ENCODE measurements at places on chromosomes 3 and 15.

- DNase-seq: no peak
Measured at GRCh38 chr3:31392568-31392967, 140.2 kb upstream of the STT3B start.

DNA sequence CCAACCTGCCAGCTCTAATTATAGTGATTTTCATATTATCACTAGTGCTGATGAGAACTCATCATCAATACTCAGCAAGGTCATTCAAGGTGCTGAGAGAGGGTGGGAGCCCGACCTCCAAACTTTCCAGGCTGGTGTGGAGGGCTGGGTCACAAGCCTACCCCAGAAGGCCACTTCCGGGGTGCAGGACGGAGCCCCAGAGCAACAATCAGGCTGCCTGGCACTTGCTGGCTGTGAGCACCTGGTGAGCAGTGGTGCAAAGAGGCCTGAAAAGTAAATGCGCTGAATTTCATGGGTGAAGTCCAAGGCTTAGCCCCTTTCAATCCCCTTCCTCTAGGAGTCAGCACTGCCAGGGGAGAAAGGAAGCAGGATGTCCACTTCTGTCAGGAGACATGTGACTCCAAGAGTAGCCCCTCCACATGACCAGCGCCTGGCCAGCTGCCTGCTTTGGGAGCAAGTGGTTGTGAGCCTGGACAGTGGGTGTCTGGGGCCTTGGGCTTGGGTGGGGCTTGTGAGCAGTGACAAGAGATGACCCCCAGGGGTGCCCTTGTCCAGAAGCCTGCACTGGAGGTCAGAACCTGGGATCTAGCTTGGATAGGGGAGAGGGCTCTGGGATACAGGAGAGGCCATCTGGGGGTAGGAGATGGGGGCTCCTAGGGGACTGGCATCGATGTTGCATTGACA is 165.0 kb upstream of the TLE3 start:
- no peak for DNase-seq

- peak; percentile 24 for DNase-seq
Measured at GRCh38 chr3:42839616-42840015, 30.4 kb downstream of the ACKR2 start.

GRCh38 chr15:78282324-78282723 is 17.1 kb downstream of the SKIC8 start:
- DNase-seq: no peak

- DNase-seq: no peak
Measured at GRCh38 chr3:194315965-194316361, 35.2 kb downstream of the CPN2 start.

DNA sequence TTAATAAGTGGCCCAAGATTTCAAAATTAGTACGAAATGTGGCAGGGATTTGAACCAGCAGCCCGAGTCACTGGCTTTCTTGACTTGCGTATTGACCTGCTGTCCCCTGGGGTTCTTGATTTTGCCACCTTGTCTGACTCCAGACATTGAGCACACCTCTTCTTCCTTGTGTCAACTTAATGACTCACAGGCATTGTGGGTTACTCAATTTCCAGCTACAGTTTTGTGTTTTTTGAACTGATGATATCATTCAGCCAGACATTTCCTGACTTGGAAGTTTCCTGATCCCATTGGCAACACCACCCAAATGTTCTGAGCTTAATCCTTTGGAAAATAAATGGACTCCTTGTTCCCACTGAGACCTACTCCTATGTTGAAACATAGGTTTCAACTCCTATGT is 64.2 kb downstream of the MOBP start:
- DNase-seq: no peak

Measured in AG04449 (cell line).